ENCODE measurements at places on chromosomes 6 and 20.

- peak; percentile 51 for DNase-seq
Measured at GRCh38 chr20:58660855-58661597, 9.9 kb downstream of the STX16 start.

DNA sequence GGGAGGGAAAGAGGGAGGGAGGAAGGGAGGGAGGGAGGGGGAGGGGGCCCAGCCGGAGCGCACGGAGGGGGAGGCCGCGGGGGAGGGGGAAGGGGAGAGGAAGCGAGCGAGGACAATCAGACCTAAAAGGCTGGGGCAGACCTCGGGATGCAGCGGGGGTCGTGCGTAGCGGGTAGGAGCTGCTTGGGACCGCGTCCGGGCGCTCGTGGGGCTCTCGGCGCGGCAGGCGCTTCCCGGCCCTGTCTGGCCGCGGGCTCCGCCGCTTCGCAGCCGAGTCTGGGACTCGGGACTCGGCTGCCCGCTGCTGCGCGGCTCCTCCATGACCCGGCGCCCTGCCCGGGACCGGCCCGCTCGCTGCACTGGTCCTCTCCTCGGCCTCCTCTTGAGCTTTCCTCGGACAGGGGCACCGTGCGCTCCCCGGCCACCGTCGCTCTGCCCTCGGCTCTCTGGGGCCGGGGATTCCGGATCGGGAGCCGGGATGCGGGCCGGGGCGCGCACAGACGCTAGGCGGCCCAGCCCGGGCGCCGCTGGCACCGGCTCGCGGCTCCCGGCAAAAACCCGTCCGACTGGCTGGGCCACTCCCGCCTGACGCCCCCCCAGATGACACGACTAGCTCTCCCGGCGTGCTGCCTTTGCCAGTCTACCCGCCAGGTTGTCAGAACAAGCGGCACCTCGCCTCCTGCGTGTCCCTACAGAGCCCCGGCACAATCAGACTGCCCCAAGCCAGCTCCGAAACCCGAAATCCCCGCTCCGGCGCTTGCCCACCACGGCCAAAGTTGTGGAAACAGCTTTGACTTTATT is 2.2 kb downstream of the TFAP2A start:
- DNase-seq, result peak; percentile 34

DNA sequence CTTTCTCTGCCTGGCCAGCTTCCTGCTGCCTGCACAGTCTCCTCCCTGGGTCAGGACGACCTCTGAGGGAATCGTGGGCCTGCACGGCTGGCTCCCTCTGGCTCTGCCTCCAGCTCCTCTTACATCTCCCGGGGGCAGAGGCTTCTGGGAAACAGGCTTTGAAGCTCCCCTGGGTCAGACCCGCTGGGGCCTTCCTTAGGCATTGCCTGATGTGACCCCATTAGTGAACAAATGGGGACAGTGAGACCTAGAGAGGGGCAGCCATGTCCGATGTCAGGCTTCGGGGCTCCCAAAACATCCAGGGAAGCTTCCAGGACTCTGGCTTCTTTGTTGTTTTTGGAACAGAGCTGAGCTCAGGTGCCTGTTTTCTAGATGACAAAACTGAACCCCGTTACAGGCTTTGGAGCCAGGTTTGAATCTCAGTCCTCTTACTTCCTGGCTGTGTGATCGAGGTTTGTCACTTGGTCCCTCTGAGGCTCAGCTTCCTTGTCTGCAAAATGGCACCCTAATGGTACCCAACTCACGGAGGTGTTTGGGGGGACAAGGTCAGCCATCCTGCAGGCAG is 94.3 kb downstream of the CEBPB start:
- DNase-seq, result no peak

- no peak for DNase-seq
Measured at GRCh38 chr6:132731086-132731485, 17.2 kb upstream of the VNN1 start.

DNA sequence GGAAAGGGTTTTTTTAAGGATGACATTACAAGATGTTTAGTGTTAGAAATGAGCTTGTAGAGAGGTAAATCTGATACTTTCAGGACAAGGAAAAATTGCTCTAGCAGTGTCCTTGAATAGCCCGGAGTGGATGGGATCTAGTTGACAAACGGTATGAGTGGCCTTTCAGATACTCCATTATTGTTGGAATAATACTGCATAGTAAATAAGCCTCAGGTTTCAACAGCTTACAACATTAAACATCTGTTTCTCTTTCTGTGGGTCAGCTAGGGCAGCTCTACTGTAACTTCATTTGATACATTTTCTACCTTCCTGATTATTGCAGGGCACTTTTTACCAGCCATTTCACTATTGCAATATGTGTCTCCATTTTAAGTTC is 118.0 kb downstream of the B3GAT2 start:
- DNase-seq, result no peak

GRCh38 chr6:18515767-18516166 is 128.6 kb downstream of the RNF144B start:
- no peak for DNase-seq

DNA sequence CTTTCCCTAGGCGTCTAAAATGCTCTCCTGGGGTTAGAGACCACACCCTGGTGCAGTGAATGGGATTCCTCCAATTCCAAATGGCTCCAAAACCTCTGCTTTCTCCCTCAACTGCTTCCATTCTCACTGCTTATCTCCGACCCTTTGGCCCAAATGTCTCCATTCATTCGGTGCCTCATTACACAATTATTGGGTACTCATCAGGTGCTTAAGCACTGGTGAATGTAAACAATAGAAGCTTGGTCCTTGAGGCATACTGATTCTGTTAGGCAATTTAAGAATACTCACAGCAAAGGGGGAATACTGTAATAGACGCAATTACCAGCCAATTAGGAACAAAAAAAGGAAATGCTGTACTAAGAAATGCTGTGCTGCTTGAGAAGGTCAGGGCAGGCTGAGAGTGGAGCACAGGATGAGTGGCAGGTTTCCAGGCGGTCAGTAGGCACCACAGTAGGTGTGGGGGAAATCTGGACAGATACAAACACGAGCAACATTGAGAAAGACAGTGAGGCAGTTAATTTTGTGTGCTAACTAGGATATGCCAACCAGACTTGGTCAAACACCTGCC is 23.0 kb downstream of the GMDS start:
- no peak for DNase-seq

Measured in stimulated activated naive CD4-positive, alpha-beta T cell (primary cell).